ENCODE measurements at places on chromosomes 6 and 20.

DNA sequence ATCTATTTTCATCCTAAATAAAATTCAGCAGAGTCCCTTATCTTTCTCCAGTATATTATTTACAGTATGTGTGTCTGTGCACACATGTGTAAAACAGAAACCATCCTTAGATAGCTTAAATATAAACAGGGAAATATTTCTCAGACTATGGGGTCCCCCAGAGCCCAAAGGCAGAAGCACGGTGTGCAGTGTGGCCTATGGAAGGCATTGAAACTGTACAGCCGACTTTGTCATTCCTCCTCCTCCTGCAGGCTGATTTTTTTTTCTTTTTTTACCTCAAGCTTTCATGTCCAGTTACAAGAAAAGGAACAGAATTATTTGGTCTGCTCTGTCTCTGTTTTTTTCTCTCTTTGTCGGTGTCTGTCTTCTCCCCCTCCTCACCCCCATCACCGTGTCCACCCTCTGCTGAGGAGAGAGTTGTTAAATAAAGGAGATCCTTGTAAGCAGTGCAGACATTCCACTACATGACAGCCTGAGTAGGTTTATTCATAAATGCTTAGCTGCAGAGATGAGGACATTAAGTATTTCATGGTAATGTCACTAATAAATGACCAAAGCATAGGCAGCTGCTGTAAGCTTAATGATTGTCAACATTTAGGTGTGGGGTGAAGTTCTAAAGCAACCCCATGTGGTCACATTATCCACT lies 31.8 kb upstream of the SLC35D3 start:
- no peak for DNase-seq

DNA sequence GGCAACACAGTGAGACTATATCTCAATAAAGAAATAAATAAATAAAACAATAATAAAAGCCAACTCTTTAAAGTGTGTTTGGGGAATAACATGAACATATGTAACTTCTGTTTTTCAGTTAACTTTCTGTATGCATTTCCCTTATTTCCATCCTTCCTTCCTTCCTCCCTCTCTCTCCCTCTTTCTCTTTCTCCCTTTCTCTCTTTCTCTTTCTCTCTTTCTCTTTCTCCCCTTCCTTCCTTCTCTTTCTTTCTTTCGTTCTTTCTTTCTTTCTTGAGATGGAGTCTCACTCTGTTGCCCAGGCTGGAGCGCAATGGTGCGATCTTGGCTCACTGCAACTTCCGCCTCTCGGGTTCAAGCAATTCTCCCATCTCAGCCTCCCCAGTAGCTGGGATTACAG lies 48.8 kb upstream of the PRND start:
- DNase-seq, result no peak

- DNase-seq, result no peak
Measured at GRCh38 chr20:8527998-8528723, 396.1 kb downstream of the PLCB1 start.

GRCh38 chr20:57773059-57773815 lies 63.4 kb upstream of the PMEPA1 start:
- no peak for DNase-seq

DNA sequence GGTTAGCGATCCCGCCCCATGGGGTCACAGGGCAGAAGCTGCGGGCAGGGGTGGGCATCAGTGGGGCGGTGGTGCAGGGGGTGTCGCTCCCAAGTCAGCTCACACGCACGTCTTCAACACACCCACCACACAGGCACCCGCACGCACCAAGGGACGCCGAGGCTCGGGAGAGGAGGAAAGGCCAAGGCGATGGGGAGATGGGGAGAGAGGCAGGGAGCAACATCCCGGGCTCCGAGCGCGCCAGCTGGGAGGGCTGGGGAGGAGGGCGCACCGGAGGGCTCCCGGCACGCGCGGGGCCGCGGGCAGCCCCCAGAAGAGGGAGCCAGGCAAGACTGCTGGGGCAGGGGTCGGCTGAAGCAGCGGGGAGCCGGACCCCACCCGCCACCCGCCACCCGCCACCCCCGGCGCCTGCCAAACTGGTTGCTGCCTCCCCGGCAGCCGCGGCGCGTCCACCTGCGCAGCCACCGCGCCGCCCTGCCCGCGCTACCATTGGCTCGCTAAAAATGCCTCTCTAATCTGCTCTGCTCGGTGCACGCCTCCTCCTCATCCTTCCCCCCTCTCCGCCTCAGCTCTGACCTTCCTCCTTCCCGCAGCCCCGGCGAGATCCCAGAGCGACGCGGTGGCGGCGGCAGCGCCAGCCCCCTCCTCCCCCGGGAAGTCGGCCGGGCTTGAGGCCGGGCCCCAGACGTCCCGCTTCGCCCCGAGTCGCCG lies at the start of gene PACSIN1:
Gene PACSIN1 (plus strand): TSS at position 546 of the 711 bp plus-strand sequence. CDS start 60,230 bp downstream, outside the sequence.
- DNase-seq, result no peak

DNA sequence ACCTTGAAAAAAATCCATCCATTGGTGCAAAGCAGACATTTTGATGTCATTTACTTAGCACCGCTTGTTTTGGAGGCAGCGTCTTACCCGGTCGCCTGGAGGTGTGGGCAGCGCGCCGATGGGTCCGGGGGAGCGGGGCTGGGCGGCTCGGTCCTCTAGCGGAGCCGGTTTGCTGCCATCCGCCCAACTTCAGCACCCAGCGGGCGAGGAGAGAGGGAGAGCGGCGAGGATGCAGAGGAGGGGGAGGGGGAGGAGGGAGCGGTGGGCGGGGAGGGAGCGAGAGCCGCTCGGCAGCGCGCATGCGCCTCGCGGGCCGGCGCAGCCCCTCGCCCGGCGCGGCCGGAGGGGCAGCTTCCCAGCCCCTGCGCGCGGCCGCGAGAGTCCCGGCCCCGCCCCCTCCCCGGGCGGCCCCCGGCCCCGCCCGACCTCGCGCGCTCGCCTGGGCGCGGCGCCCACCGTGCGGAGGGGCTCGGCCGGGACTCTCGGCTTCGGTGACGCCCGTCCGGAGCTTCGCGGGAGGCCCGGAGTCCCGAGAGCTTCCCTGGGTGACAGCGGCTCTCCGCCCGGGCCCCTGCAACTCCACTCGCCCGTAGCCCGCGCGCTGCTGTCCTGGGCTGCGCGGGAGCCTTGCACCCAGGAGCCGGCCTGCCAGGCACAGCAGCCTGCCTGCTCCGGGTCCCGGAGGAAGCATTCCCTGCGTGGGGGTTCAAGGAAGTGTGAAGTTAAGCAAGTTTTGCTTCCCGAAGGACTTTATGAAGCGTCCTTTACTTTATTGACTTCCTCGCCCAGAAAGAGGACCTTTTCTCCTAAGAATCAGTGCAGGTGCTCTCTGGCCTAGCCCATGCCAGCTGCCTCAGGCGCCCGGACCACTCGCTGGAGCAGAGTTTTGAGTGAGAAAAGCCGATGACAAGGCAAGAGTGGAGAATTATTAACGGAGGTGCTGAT lies at the start of gene RGS17:
Gene RGS17 (minus strand): TSS at position 246 of the 945 bp plus-strand sequence. CDS start 87,264 bp downstream, outside the sequence.
- DNase-seq, result no peak

- no peak for DNase-seq
Measured at GRCh38 chr6:22017272-22017671, 279.6 kb downstream of the PRL start.

DNA sequence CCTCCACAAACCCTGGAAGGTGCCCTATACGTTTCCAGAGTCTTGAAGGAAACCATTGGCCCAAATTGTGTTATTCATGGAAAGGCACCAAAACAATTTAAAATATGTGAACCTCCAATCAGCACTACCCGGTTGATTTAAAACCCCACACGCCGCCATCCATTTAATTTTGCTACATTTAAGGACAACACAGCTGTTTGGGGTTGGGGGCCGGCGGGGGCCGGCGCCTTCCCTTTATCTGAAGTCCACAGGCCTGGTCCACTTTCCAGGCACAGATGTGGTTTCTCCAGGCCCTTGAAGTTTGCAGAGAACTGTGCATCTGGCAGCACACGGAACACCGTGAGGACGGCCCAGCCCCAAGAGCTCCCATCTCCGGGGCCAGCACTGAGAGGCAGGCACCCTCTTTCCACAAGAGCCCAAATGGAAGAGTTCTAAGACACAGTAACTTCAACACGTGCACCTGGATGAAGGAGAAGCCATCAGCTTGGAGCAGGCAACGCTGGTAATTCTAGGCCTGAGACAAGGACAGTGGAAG lies 16.8 kb upstream of the FRMD1 start:
- no peak for DNase-seq

- no peak for DNase-seq
Measured at GRCh38 chr6:51702851-51703250, 384.6 kb downstream of the PKHD1 start.

GRCh38 chr6:106046116-106046853 lies 39.9 kb upstream of the PRDM1 start:
- DNase-seq, result no peak

DNA sequence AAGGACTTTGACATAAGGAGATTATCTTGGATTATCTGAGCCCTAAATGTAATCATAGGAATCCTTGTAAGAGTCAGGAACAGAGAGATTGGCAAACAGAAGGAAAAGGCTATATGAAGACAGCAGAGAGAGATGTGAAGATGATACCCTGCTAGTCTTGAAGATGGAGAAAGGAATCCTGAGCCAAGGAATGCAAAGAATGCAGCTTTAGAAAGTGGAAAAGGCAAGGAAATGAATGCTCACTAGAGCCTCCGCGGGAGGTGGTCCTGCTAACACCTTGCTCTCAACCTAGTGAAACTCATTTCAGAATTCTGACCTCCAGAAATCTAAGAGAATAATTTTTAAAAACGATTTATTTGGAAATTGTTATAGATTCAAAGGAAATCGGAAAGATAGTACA lies 117.1 kb downstream of the TBXT start:
- DNase-seq, result no peak

DNA sequence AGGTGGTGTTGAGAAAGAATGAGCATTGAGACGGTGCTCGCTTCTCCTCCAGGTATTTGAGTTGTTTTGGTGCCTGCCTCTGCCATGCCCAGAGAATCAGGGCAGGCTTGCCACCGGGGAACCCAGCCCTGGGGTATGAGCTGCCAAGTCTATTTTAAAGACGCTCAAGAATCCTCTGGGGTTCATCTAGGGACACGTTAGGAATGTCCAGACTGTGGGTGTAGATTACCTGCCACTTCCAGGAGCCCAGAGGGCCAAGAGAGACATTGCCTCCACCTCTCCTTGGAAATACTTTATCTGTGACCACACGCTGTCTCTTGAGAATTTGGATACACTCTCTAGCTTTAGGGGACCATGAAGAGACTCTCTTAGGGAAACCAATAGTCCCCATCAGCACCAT lies 28.3 kb downstream of the SAYSD1 start:
- DNase-seq, result no peak

GRCh38 chr6:98137391-98137790 lies 697.0 kb upstream of the POU3F2 start:
- no peak for DNase-seq

DNA sequence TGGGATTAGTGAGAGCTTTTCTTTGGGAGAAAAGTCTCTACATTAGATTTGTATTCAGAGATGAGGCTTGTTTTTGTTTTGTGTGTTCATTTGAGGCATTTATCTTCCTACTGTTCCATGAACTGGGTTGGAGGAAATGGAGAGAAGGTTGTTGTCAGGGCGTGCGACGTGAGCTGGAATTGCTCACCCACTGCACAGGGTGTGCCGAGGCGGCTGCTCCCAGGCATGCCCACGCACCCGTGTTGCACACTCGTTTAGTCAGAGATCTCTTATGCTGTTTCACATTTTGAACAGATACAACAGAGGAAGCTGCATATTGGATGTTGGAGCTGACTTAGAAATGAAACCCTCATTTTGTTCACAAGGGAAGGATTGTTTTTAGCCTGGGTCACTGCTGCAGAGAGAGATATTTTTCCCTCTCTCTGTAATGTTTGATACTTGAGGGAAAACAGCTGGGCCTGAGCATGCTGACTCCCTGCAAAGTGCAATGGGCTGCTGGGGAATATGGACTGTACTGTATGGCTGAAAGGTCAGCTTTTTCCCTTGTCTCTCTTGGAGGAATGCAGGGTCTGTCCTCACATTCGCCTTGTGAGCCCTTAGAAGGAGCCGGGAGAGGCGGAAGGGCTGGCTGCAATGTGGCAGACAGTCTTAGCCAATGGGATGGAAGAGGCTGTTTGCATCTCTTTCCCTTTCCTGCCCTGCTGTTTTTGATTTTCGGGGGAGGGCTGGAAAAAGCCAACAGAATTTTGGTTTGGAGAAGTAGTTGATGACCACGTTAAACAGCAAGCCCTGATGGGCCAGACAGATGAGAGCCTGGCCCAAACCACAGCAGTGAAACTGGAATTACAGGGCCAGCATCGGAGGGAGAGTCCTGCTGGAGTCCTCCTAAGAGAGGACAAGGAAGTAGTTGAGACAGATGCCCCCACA lies 170.8 kb downstream of the SASH1 start:
- DNase-seq, result no peak

All from naive thymus-derived CD8-positive, alpha-beta T cell (primary cell).